ENCODE measurements at places on chromosomes 7 and 10.

DNA sequence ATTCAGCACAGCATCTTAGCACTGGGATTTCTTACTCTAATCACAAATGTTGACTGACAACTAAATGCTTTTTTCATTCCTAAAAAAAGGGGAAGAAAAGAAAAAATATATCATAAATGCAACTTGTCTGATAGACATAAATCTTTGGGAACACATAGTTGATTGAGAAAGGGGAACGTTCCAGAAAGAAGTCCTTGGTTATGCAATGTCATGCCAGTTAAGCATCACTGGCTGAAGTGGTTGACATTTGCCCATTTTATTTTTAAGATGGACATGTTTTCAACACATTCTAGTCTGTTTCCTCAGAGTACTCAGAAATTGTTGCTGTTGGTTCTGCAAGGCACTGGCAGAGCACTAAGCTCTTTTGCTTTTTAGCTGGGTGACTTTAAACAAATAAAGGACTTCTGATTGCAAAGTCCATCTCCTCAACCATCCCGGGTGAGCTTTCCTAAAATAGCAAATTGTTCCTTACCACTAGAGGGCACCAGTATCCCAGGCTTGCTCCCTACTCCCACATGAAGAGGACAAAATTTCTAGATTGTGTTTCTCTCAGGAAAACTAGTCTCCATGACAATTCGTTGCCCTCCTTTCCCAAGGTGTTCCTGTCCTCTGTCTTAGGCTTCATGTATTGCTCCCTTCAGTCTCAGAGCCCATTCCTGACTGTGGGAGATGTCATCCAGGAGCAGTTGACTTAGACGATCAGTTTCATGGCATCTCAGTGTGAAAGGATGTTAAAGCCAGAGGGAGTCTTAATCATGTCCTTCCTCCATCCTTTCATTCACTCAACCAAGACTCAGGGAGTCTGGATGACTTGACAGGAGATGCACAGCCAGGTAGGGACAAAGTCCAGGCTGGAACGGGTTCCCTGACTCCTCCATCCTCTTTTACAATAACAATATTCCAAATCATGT is 23.9 kb downstream of the OPALIN start:
- DNase-seq = no peak

DNA sequence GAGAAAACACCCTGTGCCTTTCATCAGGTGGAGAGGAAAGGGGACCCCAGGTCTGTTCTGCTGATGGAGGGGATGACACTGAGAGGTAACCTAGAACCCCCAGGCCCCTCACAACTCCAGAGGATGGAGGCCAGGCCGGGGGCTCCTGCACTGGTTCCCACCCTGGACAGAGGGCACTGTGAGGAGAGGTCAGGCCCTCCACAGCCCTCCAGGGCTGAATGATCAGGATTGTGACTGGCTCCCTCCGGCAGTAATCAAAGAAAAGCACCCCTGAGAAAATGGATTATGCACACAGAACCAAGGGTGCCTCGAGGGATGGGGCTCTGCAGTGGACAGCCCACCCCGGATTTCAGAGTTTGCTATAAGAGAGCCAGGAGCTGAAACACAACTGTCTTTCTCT is 502.8 kb downstream of the TCERG1L start:
- DNase-seq = no peak

DNA sequence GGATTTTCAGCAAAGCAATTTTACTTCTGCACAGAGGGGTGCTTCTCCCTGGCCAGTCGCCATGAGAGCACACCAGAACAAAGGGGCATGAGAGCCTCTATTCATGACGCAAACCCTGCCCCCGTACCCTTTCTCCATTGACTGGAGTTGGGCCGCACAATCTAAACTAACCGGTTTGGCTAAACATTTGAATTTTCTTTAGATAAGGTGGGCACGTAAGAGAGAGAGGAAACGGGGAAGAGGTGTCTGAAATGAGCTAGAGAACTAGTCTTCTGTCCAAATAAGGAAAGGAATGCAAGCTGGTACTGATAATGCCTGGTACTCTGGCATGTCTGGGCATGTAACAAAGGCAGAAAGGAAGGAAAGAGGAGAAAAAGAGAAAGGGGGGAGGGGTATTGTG is 13.2 kb upstream of the SCIN start:
- DNase-seq = no peak

DNA sequence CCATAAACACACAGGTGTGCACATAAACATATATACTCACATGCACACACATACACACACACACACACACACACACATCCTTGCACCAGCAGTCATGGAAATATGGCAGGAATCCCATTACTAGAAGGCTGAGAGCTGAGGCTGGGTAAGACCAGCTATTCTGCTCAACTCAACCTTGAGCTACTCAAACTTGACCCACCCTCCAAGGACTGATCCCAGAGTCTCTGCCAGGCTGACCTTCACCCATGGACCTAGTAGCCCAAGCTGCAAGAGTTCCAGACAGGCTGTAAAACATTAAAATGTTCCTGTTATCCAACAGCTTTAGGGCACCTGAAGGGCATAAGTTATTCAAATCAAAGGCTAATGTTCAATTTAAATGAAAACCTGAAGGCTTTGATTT is 134.6 kb downstream of the FRMD4A start:
- DNase-seq = no peak

DNA sequence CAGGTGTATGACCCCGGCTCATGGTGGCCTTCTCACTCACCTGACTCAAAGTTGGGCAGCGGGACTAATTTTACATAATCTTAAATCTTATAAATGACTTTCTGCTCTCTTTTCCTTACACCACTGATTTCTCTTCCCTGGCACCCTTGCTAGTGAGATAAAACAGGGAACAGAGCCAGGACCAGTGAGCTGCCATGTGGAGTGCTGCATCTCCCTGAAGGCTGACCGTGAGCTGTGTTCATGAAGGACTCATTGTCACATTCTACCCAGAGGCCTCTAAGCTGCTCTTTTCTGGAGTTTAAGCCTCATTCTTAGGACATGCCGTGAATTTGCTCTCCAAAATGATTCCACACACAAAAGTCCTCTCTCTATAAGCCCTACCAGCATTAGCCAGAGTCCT is 762.3 kb downstream of the AUTS2 start:
- DNase-seq = no peak

GRCh38 chr10:114220281-114220680 is 18.8 kb upstream of the VWA2 start:
- no peak for DNase-seq
